Fibroblast of lung (primary cell): ENCODE measurements at places on chromosomes 3 and 15. TPM values are rescaled to one million over a fixed set of nuclear protein-coding genes. Genes with fewer than 3 reads are reported as not detected.
A peak's percentile ranks its signal among the peaks of the same experiment; 100 is the strongest.

DNA sequence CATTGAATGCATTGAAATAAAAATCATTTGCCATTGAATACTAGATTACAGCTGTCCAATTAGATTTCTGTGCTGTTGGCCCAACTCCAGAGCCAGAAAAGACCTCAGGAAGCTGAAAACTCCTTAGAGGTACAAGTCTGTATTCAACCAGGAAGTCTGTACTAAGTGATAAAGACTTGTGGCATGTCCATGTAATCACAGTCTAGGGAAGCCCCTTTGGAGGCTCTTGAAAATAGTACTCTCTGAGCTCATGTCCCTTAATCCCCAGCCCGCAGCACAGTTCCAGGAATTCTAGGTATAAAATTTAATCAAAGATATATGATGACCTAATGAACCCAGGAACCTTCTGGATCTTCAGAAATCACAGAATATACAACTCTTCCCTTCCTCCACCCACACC, 279.4 kb downstream of the RSL24D1 start:
- no peak for DNase-seq

DNA sequence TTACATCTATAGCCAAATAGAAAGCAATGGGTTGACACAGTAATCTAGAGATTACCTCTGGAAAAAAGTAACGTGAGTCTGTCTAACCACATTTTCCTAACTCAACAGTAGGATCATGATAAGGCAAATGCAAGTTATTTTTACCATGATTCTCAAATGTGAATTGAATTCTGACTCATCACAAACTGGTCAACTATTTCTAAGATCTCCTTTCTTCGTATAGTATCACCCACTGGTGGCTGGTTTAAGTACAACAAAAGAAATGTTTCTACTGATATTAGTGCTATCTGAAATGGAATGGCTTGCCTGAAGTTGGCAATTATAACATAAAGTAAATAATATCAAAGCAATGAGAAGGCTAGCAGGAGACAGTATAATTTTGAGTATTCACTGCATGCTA, 102.2 kb downstream of the ABI3BP start:
- peak; percentile 77 for DNase-seq

GRCh38 chr3:184030536-184030935, 1.0 kb upstream of the HTR3D start:
- DNase-seq, result no peak

Gene MEX3B
- total RNA-seq, result 5.9 and 8.1 TPM in 2 replicates

- no peak for DNase-seq
Observed at GRCh38 chr3:48927928-48928327, 9.3 kb downstream of the ARIH2 start.

Gene MCTP2
- 5.6 and 14.5 TPM in 2 replicates for total RNA-seq

- DNase-seq, result no peak
Observed at GRCh38 chr15:42085236-42085605, 9.1 kb downstream of the PLA2G4D start.
